ENCODE measurements at places on chromosomes 1 and 21.

DNA sequence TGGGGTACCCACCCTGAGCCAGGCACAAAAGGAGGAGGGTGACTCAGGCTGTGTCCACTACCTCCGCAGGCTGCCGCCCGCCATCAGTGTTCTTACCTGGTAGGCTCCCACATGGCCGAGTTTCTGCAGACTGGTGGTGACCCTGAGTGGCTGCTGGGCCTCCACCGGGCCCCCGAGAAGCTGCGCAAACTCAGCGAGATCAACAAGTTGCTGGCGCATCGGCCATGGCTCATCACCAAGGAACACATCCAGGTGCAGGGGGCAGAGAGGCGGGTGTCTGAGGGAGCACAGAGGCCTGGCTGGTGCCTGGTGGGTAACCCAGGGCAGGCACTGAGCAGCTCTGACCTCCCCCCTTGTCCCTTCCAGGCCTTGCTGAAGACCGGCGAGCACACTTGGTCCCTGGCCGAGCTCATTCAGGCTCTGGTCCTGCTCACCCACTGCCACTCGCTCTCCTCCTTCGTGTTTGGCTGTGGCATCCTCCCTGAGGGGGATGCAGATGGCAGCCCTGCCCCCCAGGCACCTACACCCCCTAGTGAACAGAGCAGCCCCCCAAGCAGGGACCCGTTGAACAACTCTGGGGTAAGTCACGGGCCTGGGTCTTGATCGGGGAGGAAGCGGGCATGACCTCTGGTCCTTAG lies 13.0 kb downstream of the SESN2 start:
- DNase-seq, result no peak

DNA sequence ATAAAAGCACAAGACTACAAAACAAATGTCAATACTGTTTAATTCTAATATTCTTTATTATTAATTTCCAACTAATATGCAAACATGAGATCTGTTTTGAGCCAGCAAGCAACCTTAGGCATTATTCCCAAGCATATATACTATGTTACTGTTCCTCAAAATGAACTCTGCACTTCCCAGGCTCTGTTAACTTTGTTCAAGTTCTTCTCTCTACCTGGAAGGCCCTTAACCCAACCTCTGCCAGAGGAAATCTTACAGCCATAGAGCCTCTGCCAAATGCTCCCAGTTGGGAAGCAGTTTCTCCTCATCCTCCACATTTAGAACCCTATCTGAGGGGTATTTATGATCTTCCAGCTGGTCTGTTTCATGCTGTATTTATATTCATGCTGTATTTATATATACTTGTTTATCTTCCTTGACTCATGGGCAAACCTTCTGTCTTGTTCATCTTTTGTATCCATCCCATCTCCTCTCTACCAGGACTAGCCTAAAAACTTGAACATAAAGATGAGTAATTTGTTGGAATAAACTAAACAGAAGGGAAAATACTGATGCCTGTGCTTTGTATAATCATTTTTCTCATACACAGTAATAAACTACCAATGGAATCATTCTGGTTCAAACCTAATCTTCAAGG lies 5.3 kb downstream of the IVNS1ABP start:
- no peak for DNase-seq

- DNase-seq, result no peak
These were observed 9.7 kb upstream of the OR2M3 start for GRCh38 chr1:248187363-248187762.

DNA sequence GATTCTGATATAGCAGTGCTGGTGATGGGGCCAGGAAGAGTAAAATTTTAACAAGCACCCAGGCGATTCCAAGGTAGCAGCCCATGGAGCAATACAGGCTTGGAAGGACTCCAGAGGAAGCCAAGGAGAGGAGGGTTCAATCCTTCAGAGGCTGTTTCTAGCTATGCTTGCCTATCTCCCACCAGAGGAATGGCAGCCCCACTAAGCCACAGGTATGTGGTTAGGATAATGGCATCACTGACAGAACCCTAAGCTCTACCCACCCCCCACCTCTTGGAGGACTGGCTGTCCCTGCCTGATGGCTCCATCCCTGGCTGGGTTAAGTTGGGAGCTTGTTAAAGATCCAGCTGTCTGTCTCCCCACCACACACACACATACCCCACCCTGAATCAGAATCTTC lies 19.3 kb upstream of the PTAFR start:
- no peak for DNase-seq

Measured in activated CD4-positive, alpha-beta T cell treated with anti-CD3 and anti-CD28 coated beads, Interleukin-2, Interleukin-6, amounts not matched to agents 100 ng/mL and 50 ng/mL, durations not matched to agents 16 hours and 8 hours (primary cell).